Hematopoietic multipotent progenitor cell treated with erythropoietin and hydrocortisone succinate and interleukin-3 and kit ligand, for 17 days (in vitro differentiated cells): ENCODE measurements at places on chromosomes 6 and 20.

DNA sequence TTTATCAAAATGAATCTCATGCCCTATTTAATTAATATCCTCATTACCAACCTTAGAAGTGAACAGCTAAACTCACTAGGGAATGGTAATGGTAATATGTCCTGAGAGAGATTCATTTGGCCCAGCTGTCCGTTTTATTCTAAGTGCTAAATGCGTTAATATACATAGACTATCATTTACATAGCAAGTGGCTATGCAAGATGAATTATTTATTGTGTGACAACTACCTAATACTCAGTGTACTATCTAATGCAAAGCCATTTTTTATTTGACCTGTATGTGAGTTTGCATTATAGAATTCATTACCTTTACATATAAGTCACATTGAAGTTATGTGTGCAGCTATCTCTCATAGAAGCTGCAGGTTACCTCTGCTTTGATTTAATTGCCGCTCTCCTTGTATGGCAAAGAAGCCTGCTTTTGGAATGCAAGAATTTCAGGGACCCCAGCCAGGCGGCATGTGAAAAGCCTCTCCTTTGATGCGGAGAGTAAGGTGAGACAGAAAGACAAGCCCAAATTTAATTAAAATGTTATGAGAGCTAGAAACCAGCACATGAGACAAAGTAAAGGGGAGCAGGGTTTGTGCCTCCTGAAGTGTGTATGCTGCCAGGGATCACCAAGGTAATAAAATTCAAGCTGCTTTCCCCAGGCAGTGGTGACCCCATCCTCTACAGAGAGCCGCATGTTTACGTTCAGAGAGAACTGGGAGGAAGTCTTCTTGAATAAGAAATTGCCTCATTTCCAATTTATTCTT is 693.0 kb upstream of the MAP3K7 start:
- DNase-seq = no peak

DNA sequence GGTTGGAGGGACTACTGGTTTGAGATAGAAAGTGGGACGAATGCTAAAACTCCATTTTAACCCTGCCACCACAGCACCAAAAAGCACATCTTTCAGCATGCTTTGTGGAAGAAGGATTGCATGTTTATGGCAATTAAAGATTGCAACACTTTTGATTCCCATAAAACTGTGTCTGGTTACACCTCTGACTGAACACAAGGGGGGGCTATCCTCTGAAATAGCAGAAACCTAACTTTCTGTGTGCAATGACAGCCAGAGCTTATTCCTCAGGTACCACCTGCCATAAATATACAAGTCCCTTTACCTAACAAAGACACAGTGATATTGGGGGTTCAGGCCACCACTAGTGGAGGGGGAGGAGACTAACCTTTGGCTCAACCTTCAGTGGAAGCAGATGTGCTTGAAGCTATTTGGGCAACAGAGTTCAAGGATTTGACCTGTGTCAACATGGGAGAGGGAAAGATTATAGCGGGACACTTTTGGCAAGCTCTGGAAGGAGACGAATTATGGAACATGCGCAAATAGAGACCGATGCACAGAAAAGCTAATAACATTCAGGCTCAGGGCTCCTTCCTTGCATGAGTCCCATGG is 9.6 kb upstream of the PLG start:
- DNase-seq = no peak

GRCh38 chr20:41900201-41900691 is 282.1 kb upstream of the CHD6 start:
- DNase-seq = no peak

DNA sequence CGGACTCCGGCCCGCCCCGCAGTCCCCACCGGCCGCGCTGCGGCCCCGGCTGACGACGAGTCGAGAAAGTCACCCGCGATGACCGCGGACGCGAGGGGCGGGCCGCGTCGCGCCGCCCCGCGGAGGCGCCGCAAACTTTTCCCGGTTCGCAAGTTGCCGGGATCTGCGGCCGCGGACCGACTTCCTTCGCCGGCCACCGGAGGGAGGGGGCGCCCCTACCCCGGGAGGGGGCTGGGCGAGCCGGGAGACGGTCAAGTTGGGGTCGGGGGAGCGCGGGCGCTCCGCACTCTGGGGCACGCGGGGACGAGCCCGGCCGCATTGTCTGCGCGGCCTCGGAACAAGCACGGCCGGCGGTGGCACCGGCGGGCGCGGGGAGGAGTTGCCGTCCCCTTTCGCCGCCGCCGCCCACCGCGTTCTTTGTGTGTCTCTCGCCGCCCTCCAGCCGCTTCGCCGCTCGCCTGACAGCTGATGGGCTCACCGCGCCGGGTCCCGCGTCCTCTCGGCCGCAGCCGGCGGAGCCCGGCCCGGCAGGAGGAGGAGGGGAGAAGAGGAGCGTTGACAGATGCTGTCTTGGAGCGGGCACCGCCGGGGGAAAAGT is 131.6 kb downstream of the OGFRL1 start:
- no peak for DNase-seq

GRCh38 chr6:168606722-168607121 is 165.7 kb downstream of the SMOC2 start:
- no peak for DNase-seq

GRCh38 chr6:101290346-101290745 is 103.2 kb upstream of the GRIK2 start:
- no peak for DNase-seq

GRCh38 chr6:138106665-138107077 is 548 bp downstream of the PERP start:
- DNase-seq = no peak

DNA sequence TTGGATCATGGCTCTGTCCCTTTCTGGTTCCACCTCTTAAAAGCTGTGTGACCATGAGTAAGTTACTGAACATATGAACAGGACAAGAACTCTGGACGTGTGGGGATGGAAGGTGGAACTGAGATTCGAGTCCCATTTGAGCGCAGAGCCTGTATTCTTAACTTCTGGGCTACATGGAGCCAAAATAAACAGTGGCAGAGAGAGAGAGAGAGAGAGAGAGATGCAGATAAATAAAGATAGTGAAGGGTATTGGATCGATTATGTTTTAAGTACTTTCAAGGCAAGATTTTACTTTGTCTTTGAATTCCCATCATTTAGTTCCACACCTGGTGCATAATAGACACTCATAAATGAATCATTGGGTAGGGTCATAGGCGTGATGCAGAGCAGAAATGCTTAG is 39.7 kb downstream of the SLC35D3 start:
- no peak for DNase-seq

DNA sequence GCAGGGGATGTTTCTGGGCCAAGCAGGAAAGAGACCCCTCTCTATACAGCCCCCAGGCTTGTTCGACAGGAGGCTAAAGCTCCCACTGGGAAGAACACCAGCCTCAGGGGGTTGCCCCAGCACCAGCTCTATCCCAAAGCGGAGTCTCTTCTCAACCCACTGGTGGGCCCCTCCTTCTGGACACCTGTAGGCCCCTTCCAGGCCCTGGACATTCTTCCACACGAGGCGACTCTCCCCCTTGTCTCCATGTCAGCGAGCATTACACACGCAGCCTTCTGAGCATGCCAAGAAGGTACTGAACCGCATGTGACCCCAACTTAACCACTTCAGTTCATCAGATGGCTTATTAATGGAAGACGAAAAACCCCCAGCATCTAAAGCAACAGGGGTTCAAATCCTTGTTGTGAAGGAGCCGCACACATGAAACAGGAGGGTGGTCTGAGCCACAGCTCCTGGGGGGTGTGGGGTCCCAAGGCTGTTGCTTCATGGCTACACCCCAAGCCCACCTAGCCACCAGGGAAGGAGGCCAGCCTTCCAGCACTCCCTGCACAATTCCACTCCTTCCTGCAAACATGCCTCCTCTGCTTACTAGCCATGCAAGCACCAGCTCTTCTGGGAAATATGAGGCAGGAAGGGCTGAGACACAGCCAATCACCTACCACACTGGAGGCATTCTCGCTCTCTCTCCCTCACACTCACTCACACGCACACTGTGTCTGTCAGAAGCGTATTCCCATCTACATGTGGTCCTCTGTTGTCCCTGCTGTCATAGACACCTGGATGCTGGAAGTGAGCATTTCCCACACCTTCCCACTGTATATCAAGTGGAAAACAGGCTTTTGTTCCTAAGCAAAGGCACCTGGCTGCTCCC is 104.5 kb downstream of the NOL4L start:
- no peak for DNase-seq

- no peak for DNase-seq
These were observed 995 bp downstream of the ZFP64 start for GRCh38 chr20:52190437-52191131.

- DNase-seq = peak; percentile 13
These were observed 119.9 kb upstream of the PREP start for GRCh38 chr6:105522626-105523322.

- no peak for DNase-seq
These were observed 18.8 kb downstream of the EFCAB8 start for GRCh38 chr20:32877507-32877906.

DNA sequence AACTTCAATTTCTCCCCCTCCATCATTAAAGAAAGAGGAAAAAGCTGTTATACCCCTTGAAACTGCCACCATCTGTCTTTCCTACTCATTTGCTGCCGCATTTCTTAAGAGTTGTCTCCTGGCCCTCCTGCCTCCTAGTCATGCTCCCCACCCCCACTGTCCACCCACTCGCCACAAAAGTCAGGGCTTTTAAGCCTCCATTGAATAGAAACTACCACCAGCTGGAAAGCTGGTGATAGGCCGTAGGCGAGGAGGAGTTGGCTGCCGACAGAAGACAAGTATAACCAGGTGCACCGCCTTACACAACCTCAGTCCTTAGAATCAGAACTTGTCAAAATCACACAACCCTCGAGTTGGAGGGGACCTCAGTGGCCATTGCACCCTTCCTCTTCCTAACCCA is 67.6 kb downstream of the B3GAT2 start:
- DNase-seq = no peak

DNA sequence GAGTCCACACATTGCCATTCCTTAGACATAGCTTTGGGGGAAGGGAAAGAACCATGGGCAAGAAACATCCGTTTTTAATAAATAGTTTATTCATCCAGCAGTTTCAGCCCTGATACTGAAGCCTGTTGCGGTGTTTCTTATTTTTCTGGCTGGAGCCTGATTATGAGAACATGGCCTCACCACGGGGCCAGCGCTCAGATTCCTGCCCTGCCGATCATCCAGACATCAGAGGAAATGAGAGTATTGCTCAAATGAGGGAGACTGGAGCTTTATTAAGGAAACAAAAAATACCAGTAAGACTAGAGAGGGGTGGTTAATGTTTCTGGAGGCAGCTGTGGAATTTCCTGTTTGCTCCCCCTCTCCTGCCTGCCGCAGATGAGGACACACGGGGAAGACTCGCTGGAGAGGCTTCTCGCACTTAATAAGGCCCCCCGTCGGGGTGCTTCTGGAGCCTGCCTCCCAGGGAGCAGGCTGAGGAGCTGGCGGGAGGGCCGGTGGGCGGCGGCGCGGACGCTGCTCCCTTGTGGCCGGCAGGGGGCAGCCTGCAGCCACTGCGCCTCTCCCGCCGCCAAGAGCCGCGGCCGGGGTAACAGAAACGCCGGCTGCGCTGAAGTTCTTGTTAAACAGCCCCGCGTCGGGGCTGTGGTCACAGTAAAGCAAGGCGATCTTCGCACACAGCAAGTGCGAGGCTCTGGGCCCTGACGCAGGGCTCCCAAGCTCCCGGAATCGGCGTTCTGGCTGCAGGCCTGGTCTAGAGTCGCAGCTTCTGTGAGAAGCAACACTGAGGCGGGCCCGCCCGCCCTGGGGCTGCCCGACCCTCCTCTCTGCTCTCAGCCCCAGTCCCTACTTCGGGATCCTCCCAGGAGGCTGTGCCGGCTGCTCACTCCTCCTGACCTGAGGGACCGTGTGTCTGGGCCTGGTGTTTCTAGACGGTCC is 17.5 kb downstream of the LEMD2 start:
- peak; percentile 51 for DNase-seq

DNA sequence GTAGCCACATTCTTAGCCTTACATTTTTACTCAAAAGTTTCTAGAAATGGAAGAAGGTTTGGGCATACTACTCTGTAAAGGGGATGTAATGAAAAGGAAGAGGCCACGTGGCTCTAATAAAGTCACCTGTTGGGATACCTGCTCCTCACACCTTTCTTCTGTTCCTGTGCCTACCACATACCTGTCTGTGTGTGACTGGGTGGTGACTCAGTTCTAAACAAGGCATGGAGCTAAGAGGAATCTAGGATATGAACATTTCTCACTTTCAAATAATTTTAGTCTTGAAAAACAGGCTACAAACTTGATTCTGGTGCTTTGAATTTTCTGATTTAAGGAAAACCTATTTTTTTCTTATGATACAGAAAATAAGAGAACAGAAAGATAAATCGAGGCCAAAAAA is 363.6 kb downstream of the RFPL4B start:
- no peak for DNase-seq

- DNase-seq = no peak
These were observed 22.3 kb upstream of the SMOC2 start for GRCh38 chr6:168418711-168419121.

GRCh38 chr6:27136978-27137814 is 110.3 kb upstream of the PRSS16 start:
- DNase-seq = no peak

GRCh38 chr6:125203395-125203794 is 49.8 kb downstream of the TPD52L1 start:
- no peak for DNase-seq

- no peak for DNase-seq
These were observed 227.9 kb upstream of the IRAK1BP1 start for GRCh38 chr6:78639111-78640110.

DNA sequence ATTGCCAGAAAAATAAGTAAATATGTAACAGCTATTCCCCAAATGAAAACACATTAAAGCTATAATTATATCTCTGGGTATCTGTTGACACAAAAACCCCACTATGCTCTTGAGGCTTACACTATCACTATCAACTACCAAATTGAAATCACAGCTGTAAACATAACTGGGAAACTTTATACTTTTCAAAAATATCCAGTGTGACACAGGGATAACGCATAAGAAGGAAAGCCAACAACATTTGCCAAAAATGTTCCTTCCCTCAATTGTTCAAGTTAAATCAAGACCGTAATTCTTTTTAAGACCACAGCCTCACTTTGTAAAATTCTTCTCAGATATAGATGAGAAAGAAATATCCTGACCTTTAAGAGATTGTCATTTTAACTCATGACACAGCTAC is 3.1 kb downstream of the ZHX3 start:
- no peak for DNase-seq

DNA sequence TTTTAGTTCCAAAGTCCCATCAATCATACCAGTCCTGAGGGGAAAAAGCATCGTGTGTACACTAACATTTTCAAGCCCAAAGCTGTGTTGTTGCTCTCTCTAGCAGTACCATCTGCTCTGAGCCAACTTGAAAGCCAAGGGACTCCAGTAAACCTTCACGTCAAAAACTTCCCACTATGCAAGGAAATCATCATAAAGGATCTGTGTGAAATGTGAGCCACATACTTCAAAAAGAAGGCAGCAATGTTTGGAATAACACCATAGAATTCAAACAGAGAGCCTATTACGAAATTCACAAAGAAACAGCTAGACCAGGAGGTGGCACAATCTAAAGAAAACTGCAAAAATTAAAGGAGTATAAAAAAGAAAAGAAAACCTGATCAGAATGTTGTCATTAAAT is 399.8 kb upstream of the EPHA7 start:
- DNase-seq = no peak

GRCh38 chr6:168291450-168291849 is 28.1 kb downstream of the DACT2 start:
- no peak for DNase-seq
